A549 treated with CORT108297 at 1 μM for 4 hours (cell line): ENCODE measurements at places on chromosomes 7 and 10. TPM values are rescaled to one million over a fixed set of nuclear protein-coding genes. Genes with fewer than 3 reads are reported as not detected.

The CLCN1 gene
- total RNA-seq, result 0.02 to 0.08 TPM (median 0.07 TPM) in 4 of 5 replicates, not detected in the other

The NKX6-2 gene
- 0.17 to 0.33 TPM (median 0.29 TPM) in 5 replicates for total RNA-seq

The COL13A1 gene
- total RNA-seq, result 0.14 to 0.63 TPM (median 0.24 TPM) in 5 replicates

The APBB1IP gene
- total RNA-seq, result 8.7 to 9.4 TPM (median 9.1 TPM) in 5 replicates

The PCDH15 gene
- 0.06 TPM in 1 of 5 replicates, not detected in the others for total RNA-seq

The INSYN2A gene
- total RNA-seq, result 1.4 to 1.9 TPM (median 1.6 TPM) in 5 replicates

The BTBD16 gene
- total RNA-seq, result 0.35 to 0.82 TPM (median 0.64 TPM) in 5 replicates

The PKD2L1 gene
- total RNA-seq, result 0.03 to 0.07 TPM (median 0.05 TPM) in 3 of 5 replicates, not detected in the others

The TUBB8 gene
- 0.03 to 0.12 TPM (median 0.07 TPM) in 3 of 5 replicates, not detected in the others for total RNA-seq

The ASAH2 gene
- 0.87 to 4.2 TPM (median 2.7 TPM) in 5 replicates for total RNA-seq

The CPN1 gene
- total RNA-seq, result 0.14 to 0.32 TPM (median 0.23 TPM) in 5 replicates

The SORCS1 gene
- total RNA-seq, result not detected in 5 replicates

The VAX1 gene
- 1.0 to 1.9 TPM (median 1.6 TPM) in 5 replicates for total RNA-seq

The FAM221A gene
- total RNA-seq, result 0.24 to 0.63 TPM (median 0.39 TPM) in 5 replicates

The CTAGE8 gene
- total RNA-seq, result 0.03 TPM in 1 of 5 replicates, not detected in the others

The RNF32 gene
- 0.93 to 2.0 TPM (median 1.6 TPM) in 5 replicates for total RNA-seq

The IRF5 gene
- 11.4 to 17.4 TPM (median 14.5 TPM) in 5 replicates for total RNA-seq

The PLA2G12B gene
- not detected in 5 replicates for total RNA-seq

The ODAD2 gene
- 0.02 to 0.13 TPM (median 0.03 TPM) in 3 of 5 replicates, not detected in the others for total RNA-seq

The ADAP1 gene
- total RNA-seq, result 3.5 to 5.4 TPM (median 4.3 TPM) in 5 replicates

The FAM180A gene
- 0.07 to 0.08 TPM in 2 of 5 replicates, not detected in the others for total RNA-seq

The DRGX gene
- 0.06 to 0.09 TPM in 2 of 5 replicates, not detected in the others for total RNA-seq

The AOAH gene
- total RNA-seq, result 0.10 TPM in 1 of 5 replicates, not detected in the others

The NKX1-2 gene
- 0.02 to 0.10 TPM in 2 of 5 replicates, not detected in the others for total RNA-seq

The SPDYE9 gene
- total RNA-seq, result not detected in 5 replicates

The SPDYE16 gene
- total RNA-seq, result 0.03 to 0.14 TPM (median 0.05 TPM) in 3 of 5 replicates, not detected in the others

The UNCX gene
- 0.03 to 0.22 TPM (median 0.06 TPM) in 4 of 5 replicates, not detected in the other for total RNA-seq

The SOSTDC1 gene
- total RNA-seq, result not detected in 5 replicates

The GDF2 gene
- total RNA-seq, result not detected in 5 replicates

The PDE6C gene
- total RNA-seq, result not detected in 5 replicates

The DPYSL4 gene
- 15.0 to 20.0 TPM (median 18.9 TPM) in 5 replicates for total RNA-seq

The SLIT1 gene
- total RNA-seq, result 0.02 to 0.13 TPM (median 0.05 TPM) in 5 replicates

The CH25H gene
- total RNA-seq, result 0.06 to 0.07 TPM (median 0.07 TPM) in 3 of 5 replicates, not detected in the others

The NPC1L1 gene
- total RNA-seq, result 0.01 to 0.08 TPM (median 0.06 TPM) in 5 replicates

The FFAR4 gene
- 0.14 to 0.25 TPM (median 0.22 TPM) in 5 replicates for total RNA-seq

The ERCC6 gene
- total RNA-seq, result 5.0 to 7.3 TPM (median 5.7 TPM) in 5 replicates

The AGR2 gene
- total RNA-seq, result 93.9 to 174 TPM (median 142 TPM) in 5 replicates

The ANKRD30A gene
- total RNA-seq, result 0.52 to 0.94 TPM (median 0.72 TPM) in 5 replicates

The BAIAP2L1 gene
- 48.0 to 55.5 TPM (median 53.3 TPM) in 5 replicates for total RNA-seq

The ZNF727 gene
- total RNA-seq, result not detected in 5 replicates

The FXYD4 gene
- total RNA-seq, result not detected in 5 replicates

The EPHB6 gene
- 0.24 to 0.44 TPM (median 0.32 TPM) in 5 replicates for total RNA-seq

The PLXNA4 gene
- 0.97 to 1.9 TPM (median 1.4 TPM) in 5 replicates for total RNA-seq

The DNAH11 gene
- 0.12 to 0.37 TPM (median 0.15 TPM) in 5 replicates for total RNA-seq

The PLAC9 gene
- total RNA-seq, result 0.15 TPM in 1 of 5 replicates, not detected in the others

The PHYHIPL gene
- 0.18 to 0.39 TPM (median 0.31 TPM) in 5 replicates for total RNA-seq

The TMEM178B gene
- 1.1 to 1.8 TPM (median 1.4 TPM) in 5 replicates for total RNA-seq

The PIP4K2A gene
- 17.5 to 37.5 TPM (median 20.6 TPM) in 5 replicates for total RNA-seq
